ENCODE measurements at places on chromosomes 13 and 19.

DNA sequence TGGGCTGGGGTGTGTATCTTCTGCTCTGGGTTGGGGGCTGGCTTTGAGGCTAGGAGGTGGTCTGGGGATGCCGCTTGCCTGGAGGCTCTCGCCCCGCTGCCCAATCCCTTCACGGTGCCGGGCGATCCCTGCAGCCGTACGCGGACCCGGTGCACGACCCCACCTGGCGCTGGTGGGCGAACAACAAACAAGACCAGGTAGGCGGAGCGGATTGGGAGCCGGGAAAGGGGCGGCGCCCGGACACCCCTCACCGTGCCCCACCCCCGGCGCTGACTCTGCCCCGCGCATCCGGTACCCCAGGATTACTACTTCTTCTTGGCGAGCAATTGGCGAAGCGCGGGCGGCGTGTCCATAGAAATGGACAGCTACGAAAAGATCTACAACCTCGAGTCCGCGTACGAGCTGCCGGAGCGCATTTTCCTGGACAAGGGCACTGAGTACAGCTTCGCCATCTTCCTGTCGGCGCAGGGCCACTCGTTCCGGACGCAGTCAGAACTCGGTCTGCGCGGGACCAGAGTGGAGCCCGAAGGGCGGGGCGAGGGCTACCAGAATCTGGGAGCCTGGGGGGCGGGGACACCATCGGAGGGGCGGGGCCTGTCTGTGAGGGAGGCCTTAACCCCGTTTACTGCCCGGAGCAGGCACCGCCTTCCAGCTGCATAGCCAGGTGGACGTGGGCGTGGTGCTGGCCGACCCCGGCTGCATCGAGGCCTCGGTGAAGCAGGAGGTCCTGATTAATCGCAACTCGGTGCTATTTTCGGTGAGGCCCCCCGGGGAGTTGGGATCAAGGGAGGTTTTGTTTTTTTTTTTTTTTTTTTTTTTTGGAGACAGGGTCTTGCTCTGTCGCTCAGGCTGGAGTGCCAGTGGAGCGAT is 12.1 kb upstream of the PSMD8 start:
- peak; percentile 34 for DNase-seq

GRCh38 chr19:52140032-52140710 is 433 bp upstream of the ZNF616 start:
- DNase-seq = no peak

DNA sequence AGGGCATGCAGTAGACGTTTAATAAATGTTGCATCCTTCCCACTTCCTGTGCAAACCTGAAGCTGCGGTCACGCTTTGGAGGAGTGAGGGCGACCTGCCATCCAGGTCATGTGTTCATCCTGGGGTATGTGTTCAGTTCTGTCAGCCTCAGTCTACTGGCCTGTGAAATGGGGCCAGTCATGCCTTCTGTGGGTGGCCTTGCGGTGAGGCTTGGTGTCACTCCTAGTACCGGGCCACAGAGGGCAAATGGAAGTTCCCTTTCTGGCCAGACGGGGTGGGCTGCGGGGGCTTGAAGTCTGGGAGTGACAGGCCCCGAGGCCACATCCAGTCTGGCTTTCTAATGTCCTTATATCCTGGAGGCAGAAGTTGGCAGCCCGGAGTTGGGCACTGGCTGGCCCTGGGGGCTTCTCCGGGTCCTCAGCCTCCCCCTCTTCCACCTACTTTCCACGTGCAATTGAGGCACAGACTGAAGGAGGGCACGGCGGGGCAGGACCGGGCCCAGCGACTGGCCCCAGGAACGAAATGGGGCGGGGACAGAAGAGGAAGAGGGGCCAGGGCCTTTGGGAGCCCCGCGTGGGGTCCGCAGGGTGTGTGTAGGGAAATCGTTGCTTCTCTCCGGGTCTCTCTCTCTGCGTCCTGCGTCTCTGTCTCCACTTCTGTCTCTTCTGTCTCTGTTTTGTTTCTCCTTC is 11.1 kb downstream of the PDE4A start:
- peak; percentile 37 for DNase-seq

GRCh38 chr13:29077051-29077813 is 257.1 kb downstream of the MTUS2 start:
- no peak for DNase-seq

All from effector CD4-positive, alpha-beta T cell (primary cell).